SHP77 treated with DMSO at 0.1 percent for 48 hours (cell line): ENCODE measurements at places on chromosomes 4 and X.
A peak's percentile ranks its signal among the peaks of the same experiment; 100 is the strongest.

DNA sequence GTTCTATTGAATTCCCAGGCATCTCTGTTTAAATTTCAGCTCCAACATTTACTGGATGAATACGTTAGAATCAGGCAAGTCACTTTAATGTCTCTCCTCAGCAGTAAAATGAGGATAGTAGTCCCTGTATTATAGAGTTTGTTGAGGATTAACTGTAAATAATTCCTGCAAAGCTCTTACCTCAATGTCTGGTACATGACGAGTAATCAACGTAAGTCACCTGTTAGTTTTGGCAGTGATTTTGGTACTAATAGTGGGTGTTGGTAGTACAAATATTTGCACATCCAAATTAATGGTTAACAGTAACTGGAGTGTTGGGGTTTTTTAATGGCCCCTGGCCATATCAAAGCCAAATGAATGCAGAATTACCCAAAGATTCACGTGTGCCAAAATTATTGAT is 189.8 kb upstream of the GALNT7 start:
- DNase-seq: peak; percentile 45

GRCh38 chrX:31747411-31747810 is 675.6 kb upstream of the FTHL17 start:
- DNase-seq: no peak

DNA sequence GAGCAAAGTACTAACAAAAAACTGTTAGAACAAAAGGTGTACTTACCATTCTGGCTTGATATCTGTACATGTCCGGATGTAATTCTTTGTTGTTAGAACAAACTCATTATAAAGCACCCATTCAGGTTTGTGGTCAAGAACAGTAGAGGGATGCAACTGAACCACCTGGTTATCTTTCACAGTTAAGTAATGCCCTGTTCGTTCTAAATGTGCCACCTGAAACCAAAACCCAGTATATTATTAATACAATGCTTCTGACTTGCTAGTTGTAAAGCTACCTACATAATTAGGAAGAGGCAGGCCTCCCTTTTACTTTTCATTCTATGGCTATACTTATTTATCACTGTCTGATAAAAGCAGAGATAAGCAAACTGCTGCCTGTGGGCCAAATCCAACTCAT is 54.8 kb downstream of the DHX15 start:
- DNase-seq: no peak

GRCh38 chrX:115387327-115387726 is 97.8 kb downstream of the LUZP4 start:
- no peak for DNase-seq

GRCh38 chrX:2965965-2966364 is 36.8 kb upstream of the ARSD start:
- DNase-seq: no peak

- DNase-seq: no peak
These were observed 120.0 kb upstream of the SHISA3 start for GRCh38 chr4:42277291-42277690.

GRCh38 chr4:169047956-169048355 is 37.9 kb upstream of the CBR4 start:
- no peak for DNase-seq

DNA sequence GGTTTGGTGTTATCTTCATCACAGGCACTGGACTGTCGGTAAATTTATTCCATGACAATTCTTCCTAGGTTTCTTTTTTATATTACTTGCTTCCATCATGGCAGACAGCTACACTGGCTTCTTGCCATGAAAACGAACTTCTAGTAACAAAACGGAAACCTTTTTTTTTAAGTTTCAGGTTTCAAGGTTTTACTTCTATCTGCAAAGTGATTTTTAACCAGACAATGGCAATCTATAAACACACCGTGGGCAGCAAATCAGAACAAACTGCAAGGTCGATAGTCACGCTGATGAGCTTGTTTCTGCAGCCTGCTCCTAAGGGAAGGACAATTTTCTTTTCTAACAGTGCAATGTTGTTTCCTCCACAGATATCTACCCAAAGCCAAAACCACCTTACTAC is 29.9 kb downstream of the XG start:
- DNase-seq: no peak

DNA sequence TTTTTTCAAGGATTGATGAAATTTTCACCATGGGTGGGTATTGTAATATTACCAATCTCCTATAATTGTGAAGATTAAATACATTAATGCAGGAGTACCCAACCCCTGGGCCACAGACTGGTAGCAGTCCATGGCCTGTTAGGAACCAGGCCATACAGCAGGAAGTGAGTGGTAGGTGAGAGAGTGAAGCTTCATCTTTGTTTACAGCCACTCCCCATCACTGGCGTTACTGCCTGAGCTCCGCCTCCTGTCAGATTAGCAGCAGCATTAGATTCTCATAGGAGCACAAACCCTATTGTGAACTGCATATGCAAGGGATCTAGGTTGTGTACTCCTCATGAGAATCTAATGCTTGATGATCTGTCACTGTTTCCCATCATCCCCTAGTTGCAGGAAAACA is 15.1 kb downstream of the RAPGEF2 start:
- DNase-seq: no peak

DNA sequence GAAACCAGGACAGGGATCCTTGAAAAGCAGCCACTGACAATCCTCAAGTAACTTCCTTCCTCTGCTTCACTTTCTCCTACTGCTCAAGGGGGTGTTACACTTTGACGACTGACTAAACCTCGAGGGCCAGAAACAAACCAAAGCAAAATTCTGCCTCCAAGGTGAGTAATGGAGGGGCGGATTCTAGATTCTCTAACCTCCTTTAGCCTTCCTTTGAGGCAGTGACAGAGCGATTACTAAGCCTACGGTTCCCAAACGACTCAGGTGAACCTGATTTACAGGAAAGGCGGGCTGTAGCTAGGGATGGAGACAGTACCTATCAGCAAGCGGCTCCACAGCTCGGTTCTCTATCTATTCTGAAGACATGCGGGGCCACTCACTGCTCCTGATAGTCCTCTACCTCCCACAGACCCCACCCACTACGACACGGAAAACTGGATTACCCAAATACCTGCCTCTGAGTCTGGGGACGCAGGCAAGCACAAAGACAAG is 487 bp downstream of the TBCK start:
- DNase-seq: peak; percentile 0
